Common myeloid progenitor, CD34-positive (primary cell): ENCODE measurements at places on chromosomes 5 and 9.

DNA sequence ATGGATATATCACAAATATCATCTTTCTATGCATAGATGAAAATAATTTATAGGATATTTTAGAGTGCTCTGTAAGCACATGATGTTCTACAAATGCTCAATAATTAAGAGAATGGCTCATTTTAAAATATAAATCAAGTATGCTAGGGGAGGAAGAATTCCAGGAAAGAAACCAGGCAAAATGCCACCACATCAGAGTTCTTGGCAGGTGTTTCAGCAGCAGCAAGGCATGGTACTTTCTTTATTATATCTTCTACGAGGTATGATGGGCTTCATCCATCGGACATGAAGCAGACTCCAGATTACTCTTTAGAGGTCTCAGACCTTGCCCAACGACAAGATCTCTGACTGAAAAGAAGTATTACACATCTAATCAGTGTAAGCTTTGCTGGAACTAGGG is 316.3 kb upstream of the ARRDC3 start:
- H3K4me1 ChIP-seq: no peaks in the 10 kb centered on the region
- no peak for DNase-seq
- H3K27me3 ChIP-seq: no peaks in the 10 kb centered on the region

DNA sequence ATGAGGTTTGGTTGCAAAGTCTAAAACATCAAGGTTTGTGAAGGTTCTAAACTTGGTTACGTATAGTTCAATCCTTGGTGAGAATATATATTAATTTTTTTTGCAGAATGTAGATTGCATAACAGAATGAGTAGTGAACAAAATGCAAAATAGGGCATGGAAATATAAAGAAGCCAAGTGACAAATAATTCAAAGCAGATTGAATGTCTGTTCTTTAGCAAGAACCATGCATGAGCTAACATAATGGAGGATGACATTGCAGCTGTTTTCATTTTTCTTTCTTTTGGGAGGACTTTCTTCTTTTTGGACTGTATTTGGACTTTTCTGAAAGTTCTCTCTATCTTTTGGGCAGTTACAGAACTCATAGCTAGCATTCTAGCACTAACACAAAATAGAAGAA is 194.8 kb upstream of the MRPS30 start:
- no peaks in the 10 kb centered on the region for H3K36me3 ChIP-seq
- H3K4me1 ChIP-seq: no peaks in the 10 kb centered on the region
- no peak for DNase-seq
- no peak overlapping the region for H3K27ac ChIP-seq
- H3K27me3 ChIP-seq: no peaks in the 10 kb centered on the region
- no peak overlapping the region for H3K4me3 ChIP-seq

DNA sequence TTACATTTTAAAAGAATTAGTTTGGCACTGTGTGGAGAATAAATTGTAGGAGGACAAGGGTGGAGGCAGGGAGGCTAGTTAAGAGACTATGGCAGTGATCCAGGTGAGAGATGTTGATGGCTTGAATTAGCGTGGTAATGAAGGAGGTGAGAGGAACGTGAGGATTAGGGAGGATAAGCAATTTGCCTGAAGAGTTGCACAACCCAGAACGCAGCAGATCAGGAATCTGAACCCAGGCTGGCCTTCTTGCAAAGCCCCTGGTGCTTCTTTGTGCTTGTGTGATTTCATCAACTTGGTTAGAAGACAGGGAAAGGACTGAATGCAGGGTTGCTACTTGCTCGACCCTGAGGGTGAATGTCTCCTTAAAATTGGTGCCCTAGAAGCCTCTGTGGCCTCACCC is 6.9 kb upstream of the SCAMP1 start:
- H3K27me3 ChIP-seq: no peaks in the 10 kb centered on the region
- H3K4me3 ChIP-seq: no peak overlapping the region

- no peaks in the 10 kb centered on the region for H3K27me3 ChIP-seq
- no peaks in the 10 kb centered on the region for H3K4me1 ChIP-seq
- DNase-seq: no peak
- no peaks in the 10 kb centered on the region for H3K36me3 ChIP-seq
Measured at GRCh38 chr5:127085371-127085770, 12.1 kb upstream of the C5orf63 start.
